ENCODE measurements at places on chromosomes 3 and 15.

DNA sequence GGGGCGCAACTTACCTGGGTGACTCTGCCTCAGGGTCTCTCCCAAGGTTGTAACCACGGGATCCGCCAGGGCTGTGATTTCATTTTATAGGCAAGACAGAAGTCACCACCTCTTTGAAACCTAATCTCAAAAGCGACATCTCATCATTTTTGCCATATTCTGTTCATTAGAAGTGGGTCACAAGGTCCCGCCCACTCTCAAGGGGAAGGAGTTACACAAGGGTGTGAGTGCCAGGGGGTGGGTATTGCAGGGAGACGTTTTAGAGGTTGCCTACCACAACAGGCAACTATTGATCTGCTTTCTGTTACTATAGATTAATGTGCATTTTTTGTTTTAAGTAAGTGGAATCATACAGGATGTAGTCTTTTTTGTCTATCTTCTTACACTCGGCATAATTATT, 56.6 kb upstream of the ADPGK start:
- DNase-seq, result no peak

DNA sequence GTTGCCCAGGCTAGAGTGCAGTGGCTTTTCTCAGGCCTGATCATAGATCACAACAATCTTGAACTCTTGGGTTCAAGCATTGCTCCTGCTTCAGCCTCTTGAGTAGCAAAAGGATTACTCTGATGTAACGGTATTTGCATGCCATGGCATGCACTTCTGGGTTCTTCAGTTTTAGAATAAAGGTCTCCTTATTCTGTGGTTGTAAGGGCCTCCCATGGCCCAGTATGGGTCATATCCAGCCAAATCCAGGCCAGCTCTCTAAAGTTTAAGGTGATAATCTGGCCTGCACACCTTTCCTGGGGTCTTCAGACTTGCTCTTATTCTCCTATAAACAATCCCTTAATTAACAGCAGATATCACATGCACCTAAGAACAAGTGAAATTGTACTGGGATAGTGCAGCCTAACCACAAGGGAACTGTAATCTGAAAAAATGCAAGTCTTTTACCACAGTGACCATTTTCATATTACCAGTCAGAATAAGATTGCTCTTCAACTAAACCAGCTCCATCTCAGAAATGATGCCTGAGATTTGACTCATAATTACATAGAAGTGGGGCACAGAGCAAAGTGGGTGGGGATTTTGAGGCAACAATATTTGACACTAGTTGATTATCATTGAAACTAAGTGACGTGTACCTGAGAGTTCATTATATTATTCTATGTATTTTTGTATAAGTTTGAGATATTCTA, 25.4 kb downstream of the COMMD2 start:
- DNase-seq, result no peak

GRCh38 chr3:162338514-162338913, 841.9 kb downstream of the OTOL1 start:
- no peak for DNase-seq

DNA sequence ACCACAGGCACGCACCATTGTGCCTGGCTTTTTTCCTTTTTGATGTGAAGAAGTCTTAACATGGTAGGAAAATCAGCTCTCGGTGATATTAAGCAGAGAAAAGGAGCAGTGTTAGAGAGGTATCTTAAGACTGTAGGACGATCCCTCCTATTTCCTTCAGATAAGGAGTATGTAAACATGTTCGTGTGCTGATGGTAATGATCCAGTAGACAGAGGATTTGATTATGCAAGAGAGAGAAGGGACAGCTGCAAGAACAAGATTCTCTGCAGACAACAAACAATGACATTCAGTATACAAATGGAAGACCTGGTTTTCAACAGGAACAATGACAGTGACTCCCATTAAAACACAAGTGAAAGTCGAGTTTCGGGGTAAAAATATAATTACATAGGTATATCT, 95.1 kb upstream of the MELTF start:
- DNase-seq, result no peak

GRCh38 chr15:91874992-91875660, 21.6 kb downstream of the SLCO3A1 start:
- no peak for DNase-seq

DNA sequence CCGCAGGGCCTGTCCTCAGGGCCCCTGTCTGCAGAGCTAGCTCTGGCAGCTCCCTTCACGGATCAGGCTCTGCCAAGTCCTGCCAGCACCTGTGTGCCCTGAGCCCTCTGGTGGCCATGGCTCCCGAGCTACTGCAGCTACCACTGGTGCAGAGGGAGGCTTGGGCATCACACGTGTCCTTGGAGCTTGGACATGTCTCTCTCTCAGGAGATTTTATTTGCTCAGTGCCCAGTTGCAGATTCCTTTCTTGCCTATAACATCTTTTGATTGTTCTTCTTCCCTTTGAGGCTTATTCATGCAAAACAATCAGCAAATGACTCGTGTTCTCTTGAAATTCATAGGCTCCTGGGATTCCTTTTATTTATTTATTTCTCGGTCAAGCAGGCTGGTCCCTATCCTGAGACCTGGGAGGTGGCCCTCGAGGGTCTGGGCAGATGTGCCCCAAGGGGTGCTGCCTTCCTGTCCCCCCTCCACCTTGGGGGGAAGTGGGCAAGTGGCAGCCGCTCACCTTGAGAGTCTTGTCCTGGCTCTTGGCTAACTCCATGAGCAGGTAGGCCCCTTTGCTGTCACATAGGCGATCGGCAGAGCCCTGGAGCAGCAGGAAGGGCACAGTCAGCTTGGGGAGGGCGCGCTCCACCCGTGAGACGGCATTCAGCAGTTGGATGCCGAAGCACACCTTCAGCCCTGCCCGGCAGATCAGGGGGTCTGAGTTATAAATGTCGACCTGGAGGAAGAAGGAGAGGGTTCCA, 21.9 kb downstream of the ABTB1 start:
- DNase-seq, result peak; percentile 34

Data from SHP77 treated with DMSO at 0.1 percent for 48 hours (cell line).